Urinary bladder (tissue), 4 donors: ENCODE measurements at places on chromosomes 2 and 18. TPM values are rescaled to one million over a fixed set of nuclear protein-coding genes. Genes with fewer than 3 reads are reported as not detected.

Gene LOXHD1
- 1.2 TPM for total RNA-seq

Gene ANKRD62
- total RNA-seq: 0.11 TPM

Gene GLI2
- 11.3 TPM for total RNA-seq

Gene INPP5D
- total RNA-seq: 13.5 TPM

Gene SLC40A1
- total RNA-seq: 151 TPM

Gene CD226
- total RNA-seq: 3.6 TPM

Gene LONRF2
- 6.7 TPM for total RNA-seq

DNA sequence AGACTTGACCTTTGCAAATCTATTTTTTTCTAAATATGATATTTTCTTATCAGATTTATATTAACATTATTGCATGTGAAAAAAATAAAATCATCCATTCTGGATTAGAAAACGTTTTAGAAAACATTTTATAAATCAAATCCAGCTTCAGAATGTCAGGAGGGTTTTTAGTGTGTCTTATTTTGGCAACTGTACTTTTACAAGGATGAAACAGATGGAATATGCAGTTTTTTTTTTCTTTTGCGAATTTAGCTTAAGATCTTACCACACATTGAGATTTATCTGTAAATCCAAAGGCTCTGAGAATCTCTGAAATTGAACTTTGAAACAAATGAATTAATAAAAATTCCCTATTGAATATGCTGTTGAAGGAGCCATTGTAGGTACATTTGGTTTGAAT lies 36.7 kb downstream of the FAM171B start:
- no peak for DNase-seq

DNA sequence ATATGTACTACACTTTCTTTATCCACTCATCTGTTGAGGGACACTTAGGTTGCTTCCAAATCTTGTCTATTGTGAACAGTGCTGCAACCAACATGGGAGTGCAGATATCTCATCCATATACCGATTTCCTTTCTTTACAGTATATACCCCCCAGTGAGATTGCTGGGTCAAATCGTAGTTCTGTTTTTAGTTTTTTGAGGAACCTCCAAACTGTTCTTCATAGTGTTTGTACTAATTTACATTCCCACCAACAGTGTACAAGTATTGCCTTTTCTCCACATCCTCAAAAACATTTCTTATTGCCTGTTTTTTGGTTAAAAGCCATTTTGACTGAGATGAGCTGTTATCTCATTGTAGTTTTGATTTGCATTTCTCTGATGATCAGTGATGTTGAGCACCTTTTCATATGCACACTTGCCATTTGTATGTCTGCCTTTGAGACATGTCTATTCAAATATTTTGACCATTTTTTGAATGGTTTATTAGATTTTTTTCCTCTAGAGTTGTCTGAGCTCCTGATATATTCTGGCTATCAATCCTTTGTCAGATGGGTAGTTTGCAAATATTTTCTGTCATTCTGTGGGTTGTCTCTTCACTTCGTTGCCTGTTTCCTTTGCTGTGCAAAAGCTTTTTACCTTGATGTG lies 12.2 kb downstream of the PLEK start:
- no peak for DNase-seq

- no peak for DNase-seq
Observed at GRCh38 chr2:42770288-42771131, 6.6 kb upstream of the OXER1 start.

GRCh38 chr2:142041105-142041504 lies 89.7 kb downstream of the LRP1B start:
- DNase-seq: no peak

DNA sequence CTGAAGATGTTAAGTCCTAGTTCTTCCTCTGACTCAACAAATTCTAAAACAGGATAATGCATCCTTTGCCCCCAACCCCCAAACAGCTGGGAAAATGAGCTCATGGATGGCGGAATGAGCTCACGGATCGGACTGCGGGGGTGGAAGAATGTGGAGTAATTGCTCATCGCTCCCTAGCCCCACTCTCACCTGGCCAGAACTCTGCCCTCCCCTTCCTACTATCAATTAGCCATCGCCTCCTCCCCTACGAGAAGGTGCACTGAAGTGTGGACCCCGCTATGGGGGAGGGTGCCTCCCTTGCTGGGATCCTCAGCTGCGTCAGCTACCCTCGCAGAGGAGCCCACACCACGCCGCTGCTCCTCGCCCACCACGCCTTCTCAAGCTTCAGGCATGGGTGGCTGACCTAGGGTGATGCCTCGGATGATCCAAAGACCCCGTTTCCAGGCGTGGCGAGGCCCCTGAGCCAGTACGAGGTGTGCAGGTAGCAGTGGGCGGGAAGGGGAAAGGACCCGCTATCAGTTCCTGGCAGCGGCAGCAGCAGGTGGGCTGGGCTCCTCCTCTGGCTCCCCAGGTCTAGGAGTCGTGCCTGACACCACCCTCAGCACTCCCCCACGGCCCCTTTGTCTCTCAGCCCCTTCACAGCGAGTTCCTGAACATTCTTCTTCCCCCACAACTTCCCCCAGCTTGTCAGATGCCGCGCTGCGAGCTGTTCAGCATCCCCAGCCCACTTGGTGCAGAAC lies 82.1 kb upstream of the POMC start:
- peak; percentile 13 for DNase-seq

DNA sequence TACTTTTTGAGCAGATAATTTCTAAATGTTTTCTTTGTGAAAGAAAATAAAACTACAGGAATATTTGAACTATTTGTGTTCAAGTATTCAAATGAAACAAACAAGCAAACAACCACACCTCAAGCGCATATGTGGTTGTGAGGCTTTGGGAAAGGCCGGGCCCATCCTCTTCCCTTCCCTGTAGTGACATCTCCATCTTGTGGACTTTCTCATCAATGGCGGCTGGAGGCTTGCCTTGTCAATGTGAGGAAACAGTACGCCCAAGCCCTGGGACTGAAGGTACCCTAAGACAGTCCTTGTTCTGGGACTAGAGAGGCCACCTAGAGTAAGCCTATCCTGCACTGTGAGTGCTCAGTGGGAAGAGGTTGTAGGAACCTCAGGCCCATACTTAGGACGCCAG lies 166.8 kb downstream of the TPGS2 start:
- no peak for DNase-seq

DNA sequence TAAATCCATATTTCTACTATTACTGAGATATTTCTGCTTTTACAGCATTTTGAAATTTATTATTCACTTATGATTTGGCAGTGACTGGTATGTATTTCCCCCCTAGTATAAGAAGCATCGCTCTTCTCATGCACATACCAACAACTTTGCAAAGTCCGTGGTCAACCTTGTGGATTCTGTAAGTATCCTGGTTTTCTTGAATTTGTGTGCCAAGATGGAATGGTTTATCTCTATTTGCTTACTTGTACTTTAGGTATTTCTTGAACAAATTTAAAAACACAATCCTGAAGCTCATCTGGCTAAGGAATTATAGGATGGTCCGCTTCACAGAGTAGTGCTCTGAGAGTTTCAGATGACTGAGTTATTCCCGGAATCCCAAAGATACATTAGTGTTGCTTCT lies 85.0 kb upstream of the FAM237A start:
- no peak for DNase-seq

GRCh38 chr2:2472881-2473280 lies 141.8 kb upstream of the MYT1L start:
- DNase-seq: no peak

GRCh38 chr2:68303033-68303901 lies 16.5 kb downstream of the CNRIP1 start:
- no peak for DNase-seq

GRCh38 chr2:144747571-144747970 lies 227.7 kb upstream of the ZEB2 start:
- DNase-seq: no peak

DNA sequence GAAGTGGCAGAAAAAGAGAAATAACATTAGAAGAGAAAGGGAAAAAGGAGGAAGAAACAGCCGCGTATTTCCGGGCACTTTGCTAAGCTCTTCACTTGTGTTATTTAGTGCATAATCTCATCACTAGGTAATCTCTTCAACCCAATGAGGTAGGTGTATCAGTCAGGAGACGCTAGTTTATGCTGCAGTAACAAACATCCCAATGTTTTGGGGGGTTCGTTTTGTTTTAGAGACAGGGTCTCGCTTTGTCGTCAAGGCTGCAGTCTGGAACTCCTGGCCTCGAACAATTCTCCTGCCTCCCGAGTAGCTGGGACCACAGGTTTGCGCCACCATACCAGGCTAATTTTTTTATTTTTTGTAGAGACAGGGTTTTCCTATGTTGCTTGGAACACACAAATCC lies 61.7 kb downstream of the ZFP36L2 start:
- no peak for DNase-seq

DNA sequence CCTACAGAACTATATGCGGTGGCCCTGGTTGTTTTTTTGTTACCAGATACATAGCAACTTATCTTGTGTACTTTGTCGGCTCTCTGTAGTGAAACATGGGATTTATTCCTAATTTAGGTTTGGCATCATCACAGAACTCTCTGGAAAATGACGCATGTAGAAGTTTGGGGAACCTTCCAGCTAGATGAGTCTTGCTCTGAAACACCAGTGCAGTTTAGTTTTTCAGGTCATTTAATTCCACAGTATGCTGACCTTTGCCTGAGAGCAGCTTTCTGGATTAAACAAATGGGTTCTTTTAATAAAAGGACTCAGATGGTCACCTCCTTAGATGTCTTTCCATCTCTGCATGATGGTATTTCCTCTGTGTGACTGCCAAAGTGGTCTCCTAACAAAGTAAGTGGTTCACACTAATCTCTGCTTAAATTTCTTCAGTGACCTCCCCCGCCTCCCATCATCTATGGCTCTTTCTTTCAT lies 39.9 kb downstream of the MYO3B start:
- DNase-seq: no peak

DNA sequence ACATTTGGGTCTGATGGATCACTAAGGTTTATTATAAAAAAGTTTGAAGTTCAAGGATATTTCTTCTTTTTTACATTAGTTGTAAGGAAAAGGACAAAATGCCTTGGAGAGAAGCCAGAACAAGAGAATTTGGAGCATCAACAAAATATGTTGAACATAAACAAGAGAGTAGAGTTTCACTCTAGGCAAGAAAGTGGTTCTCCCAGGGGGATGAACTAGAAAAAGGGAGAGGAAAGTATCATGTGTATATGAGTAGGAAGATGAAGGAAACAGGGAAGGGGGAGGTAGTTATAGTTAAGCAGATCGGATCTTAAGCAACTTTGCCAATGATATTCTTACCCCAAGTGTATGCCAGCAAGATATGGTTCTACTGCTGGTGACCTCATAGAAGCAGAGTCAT lies 63.8 kb upstream of the GALNT3 start:
- no peak for DNase-seq

DNA sequence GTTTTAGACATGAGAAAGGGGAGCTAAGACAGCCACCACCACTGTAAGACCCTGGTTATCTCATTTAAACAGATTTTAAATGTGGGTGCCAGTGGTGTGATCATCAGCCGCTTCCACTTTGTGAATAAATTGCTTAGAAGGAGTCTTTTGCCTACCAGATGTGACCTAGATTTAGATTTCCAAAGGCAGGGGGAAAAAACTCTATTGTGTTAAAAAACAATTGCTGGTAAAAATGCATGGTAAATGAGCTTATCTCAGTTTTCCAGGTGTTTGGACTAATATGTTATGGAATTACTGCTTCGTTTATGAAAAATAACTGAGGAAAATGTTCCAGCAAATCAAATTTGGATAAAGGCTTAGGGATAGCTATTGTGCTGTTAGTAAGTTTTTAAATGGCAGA lies 466.3 kb upstream of the RAB12 start:
- no peak for DNase-seq

DNA sequence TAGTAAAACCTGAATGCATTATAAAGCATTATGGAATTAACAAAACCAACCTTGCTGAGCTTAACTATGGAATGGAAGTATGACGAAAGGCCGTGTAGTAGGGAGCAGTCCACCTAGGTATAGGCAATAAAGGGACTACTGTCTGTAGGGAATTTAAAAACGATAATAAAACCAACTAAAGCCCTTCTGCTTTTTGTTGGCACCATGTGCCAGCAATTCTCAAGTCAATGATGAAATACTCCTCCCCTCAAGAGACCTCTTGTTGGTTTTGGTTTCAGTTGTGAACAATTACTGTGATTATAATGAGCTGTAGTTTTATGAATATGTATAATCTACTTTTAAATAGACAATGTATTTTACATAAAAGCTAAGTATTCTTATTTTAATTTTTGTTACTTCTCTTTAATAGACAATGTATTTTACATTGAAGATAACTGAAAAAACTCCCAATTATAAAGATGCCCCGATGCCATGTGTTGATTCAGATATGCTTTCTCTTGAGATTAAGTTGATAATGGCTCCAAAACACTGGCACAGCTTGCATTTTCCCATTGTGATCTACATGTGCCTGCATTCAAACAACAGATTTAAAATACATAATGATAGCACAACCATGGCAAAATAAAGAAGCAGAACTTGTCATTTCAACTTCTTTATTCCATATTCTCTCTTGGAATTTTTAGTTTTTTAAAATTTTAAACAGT lies 55.5 kb upstream of the ZDBF2 start:
- DNase-seq: no peak

GRCh38 chr18:46416706-46417638 lies 240.0 kb downstream of the LOXHD1 start:
- no peak for DNase-seq

DNA sequence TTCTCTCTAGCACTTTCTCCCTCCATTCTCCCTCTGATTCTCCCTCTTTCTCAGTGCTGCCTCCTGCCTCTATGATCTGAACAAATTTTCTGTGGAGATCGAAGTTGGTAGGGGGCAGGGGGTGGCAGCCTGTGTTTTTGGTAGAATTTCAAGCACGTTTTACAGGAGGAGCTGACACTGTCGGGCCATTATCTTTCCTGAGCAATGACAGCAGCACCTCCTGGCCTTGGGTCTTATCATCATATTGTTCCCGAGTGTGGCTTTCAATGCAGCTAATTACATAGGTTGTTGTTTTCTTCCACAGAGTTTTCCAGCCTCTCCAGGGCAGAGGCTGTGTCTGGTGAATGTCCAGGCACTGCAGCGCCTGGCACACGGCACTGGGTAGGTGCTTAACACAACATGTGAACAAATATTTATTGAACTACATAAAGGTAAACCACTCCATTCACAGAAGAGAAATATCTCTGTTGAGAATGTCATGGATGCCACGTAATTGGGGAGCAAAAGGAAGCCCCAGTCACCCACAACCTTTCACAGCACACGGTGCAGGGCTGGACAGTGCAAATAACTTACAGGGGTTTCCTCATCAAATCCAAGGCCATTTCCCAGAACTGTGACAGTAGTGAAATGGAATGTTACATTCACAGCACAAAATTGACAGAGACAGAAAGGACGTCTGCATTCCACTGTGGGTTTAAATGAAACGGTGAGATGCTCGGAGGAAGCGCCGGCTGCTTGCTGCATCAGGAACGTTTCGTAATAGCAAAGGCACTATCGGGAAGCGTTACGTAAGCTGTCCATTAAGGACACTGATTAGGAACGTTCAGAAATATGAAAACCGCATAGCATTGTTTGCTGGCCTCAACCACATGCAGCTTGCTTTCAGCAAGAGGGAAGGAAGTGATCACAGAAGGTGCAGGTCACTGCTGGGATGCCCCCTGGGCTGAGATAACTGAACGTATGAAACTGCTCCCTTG lies 6.5 kb upstream of the KCNG2 start:
- DNase-seq: no peak

DNA sequence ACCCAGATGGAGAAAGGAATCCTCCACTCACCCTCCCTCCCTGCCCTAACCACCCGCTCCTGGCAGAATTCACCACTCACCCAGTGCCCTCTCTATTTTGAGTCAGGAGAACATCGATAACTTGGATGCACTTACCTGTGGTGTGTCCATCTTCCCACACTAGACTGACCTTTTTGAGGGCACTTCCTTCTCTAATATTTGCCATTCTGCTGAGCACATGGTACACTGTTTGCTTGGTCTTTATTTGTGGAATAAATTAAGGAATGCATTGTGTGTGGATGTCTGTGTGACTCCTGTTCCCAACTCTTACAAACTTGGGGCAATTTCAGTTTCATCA lies 133.7 kb downstream of the ACKR3 start:
- DNase-seq: no peak
